ENCODE measurements at places on chromosomes 6 and 20.

- DNase-seq: no peak
Measured at GRCh38 chr20:22563062-22563965, 21.1 kb downstream of the FOXA2 start.

GRCh38 chr20:43444107-43444506 lies 13.6 kb upstream of the SRSF6 start:
- no peak for DNase-seq

DNA sequence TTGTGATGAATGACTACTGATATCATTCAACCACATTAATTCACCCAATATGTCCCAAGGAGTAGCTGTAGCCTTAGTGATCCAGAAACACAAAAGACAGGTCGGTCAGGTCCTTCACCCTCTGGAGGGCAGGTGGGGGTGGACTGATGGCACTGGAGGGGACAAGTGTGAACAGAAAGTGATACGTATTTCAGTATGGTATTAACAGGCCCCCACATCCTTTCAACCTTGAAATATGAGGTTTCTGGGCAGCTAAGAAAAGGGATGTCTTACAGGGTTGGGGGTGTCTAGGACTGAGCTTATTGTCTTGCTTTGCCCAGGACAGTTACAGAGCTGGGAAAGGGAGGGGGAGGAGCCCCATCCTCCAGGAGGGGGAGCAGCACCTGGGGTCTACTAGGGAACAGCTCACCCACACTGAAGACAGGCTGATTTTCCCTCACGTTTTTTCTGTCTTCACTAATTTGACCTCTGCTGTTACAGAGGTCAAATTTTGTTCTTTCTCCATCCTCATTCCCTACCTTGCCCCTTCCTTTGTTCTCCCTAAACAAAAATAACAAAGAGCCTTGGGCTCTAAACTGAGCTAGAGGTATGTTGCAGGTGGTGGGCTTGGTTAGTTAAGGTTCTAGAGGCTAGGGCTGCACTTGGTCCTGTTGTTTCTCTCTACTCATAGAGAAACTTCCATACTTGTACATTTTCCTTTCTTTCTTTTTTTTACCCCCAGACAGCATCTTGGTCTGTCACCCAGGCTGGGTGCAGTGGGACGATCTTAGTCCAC lies 38.0 kb upstream of the EEF1A1 start:
- no peak for DNase-seq

GRCh38 chr6:165774903-165775601 lies 112.0 kb upstream of the PDE10A start:
- DNase-seq: no peak

GRCh38 chr6:84588697-84589080 lies 175.7 kb downstream of the TBX18 start:
- no peak for DNase-seq

DNA sequence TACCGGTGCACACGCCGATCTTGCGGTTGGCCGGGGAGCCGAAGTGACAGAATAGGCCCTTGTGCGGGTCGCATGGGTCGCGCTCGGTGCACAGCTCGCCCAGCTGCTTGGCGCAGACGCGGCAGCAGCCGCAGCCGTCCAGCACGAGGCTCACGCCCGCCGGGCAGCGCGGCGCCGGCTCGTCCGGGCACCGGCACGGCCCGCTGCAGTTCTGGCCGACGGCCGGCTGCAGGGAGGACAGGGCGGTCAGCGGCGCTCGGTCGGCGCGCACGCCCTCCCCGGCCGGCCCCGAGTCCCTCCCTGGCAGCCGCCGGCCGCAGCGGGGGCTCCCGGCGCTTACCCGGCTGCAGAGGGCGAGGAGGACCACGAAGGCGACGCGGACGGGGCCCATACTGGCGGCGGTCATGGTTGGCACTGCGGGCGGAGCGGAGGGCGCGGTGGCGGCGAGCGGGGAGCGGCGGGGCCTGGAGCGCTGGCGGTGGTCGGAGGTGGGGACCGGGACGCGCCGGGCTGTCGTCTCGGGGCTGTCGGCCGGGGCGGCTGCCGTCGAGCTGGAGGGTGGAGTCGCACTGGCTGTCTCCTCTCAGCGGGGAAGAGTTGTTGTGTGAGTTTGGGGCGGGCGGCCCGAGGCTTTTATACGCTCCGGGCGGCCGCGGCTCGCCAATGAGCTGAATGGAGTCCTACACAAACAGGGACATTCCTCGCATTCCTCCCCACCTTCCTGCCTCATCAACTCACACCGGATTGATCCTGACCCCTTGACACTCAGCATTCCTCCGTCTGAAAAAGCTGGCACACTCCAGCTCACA lies at the start of gene CCN2:
TSS of gene CCN2 (minus strand) at position 606 of the 809 bp plus-strand sequence. CDS start at position 406, 200 bp downstream.
- no peak for DNase-seq

GRCh38 chr6:55916188-55916587 lies 40.8 kb upstream of the BMP5 start:
- DNase-seq: no peak

DNA sequence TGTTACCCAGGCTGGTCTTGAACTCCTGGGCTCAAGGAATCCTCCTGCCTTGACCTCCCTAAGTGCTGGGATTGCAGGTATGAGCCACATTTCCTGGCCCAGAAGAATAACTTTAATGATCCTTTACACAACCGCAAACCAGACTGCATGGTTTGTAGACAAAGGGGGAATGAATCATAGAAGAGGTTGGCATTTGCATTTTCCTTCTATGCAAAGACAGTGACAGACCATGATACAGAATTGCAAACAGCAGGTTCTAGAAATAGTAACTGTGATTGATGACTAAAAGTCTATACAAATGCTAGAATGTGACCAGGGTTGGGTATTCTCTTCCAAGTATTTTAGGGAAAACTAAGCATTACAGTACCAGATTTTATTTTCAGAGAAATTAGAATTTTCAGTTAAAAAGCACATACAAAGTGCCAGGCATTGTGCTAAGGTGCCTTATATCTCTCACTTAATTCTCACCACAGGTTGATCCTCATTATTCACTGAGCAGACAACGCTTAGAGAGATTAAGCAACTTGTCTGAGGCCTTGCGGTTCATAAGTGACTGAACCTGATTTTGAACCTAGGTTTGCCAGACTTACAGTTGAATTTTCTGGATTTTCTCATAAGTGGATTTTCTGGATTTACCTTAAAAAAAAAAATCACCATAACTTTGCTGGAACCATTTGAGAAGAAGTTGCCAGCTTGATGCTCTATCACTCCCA lies 146.6 kb downstream of the ZFAND3 start:
- DNase-seq: no peak

DNA sequence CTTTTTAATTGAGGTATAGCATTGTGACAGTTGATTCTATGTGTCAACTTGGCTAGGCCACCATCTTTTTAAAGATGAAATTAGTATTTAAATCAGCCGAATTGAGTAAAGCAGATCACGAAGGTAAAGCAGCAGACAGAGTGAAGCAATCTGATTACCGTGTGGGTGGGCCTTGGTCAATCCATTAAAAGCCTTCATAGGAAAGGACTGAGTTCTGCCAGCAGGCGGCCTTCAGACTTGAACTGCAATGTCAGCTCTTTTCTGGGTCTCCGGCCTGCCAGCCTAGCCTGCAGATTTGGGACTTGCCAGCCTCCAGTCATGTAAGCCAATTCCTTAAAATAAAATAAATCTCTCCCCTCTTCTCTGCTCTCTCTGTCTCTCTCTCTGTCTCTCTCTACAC lies 22.4 kb upstream of the TGM2 start:
- no peak for DNase-seq

- no peak for DNase-seq
Measured at GRCh38 chr6:168041928-168042327, 37.1 kb downstream of the FRMD1 start.

GRCh38 chr6:21468461-21468860 lies 125.1 kb upstream of the SOX4 start:
- no peak for DNase-seq

DNA sequence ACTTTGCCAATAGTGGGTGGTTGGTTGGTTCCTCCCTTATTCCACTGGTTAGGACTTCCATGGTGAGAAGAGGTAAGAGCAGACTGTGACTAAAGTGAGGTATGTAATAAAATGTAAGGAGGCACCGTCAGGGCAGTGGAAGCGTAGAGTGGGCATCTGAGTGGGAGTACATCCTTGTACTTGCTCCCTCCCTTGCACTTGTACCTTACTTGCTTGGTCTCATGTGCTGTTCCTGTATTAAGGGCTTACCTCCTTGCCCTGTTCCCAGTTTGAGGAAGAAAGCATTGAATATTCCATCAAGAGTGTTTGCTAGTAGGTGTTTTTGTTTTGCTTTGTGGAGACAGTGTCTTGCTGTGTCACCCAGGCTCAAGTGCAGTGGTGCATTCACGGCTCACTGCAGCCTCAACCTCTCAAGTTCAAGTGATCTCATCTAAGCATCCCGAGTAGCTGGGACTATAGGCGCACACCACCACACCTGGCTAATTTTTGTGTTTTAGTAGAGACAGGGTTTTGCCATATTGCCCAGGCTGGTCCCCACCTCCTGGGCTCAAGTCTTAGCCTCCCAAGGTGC lies 25.5 kb downstream of the AMD1 start:
- no peak for DNase-seq

GRCh38 chr6:50451826-50452400 lies 261.4 kb upstream of the TFAP2D start:
- no peak for DNase-seq

GRCh38 chr20:50415516-50416268 lies 94.5 kb upstream of the PTPN1 start:
- no peak for DNase-seq

DNA sequence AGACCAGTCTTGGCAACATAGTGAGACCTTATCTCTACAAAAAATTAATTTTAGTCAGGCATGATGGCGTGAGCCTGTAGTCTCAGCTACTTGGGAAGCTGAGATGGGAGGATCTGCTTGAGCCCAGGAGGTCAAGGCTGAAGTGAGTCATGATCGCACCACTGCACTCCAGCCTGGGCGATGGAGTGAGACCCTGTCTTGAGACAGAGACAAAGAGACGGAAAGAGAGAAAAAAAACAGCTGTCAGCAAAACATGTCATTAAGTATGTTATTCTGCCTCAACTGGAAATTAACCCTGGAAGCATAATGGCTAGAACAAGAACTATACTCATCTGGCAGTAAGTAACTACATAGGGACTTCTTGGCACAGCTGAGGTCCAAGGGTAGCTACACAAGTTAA lies 7.2 kb downstream of the MMS22L start:
- no peak for DNase-seq

- DNase-seq: no peak
Measured at GRCh38 chr6:81844686-81845085, 92.2 kb upstream of the TENT5A start.

GRCh38 chr6:116047173-116047933 lies 13.3 kb downstream of the FRK start:
- no peak for DNase-seq

GRCh38 chr20:17961587-17961940 lies 7.0 kb downstream of the SNX5 start:
- no peak for DNase-seq

DNA sequence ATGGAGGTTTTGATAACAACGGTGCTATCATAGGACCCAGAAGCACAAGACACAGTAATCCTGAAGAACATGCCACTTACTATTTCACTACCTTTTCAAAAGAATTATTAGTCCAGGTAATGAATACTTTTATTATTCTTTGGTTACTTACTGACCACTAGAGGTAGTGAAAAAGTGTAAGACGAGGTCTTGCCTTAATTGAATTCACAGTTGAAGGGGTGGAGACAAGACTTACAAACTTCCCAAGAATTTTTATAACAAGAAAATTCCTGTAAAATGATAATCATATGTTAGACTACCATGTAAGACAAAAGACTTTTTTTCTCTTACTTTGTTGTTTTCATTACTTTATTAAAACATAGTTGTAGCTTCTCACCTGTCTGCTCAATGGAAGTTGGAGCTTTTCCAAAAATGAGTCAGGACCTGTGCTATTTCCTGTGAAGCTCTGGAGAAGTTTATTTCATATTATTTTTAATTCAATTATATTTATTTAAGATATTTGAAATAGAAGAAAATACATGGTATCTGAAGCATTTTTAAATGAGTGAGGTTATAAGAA lies 52.4 kb downstream of the DOP1A start:
- no peak for DNase-seq

GRCh38 chr6:25583099-25583498 lies 68.9 kb upstream of the SCGN start:
- no peak for DNase-seq

- DNase-seq: no peak
Measured at GRCh38 chr6:104123227-104123626, 736.5 kb downstream of the HACE1 start.

- DNase-seq: no peak
Measured at GRCh38 chr20:10674684-10675449, 1.1 kb upstream of the JAG1 start.

DNA sequence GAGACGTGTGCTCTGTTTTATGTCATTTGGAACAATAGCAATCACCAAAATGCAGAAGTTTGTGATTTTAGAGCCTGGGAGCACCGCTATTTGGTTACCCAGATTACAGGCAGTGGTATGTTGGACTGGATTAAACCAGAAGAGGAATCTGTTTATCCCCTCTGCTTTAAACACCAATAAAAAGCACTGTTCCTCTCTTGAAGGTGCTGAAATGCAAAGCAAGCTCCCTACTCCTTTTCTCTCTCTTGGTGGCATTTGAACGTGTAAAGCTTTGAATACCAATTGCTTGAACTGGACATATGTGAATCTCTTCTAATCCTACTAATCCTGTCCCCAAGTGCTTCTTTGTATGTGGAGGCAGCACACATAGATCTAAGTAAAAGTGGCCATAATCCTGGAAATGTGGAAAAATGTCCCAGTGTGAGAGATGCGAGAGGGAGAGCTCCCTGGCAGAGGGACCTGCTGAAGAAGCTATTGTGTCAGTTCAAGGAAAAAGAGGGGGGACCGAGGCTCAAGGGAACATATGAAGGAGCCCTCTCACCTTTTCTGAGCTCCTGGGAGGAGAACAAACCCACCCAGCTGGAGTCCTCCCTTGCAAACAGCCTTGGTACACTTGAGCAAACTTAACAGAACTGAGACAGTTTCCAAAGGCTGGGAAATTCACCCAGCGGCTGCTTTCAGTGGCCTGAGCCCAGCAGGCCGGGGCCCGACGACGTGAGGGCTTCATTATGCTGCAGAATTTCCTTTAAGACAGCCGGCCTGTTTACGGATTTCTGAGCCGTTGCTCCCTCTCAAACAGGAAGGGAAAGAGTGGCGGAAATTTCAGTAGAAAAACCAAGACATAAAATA lies 18.8 kb upstream of the OLIG3 start:
- no peak for DNase-seq

All from T-cell (primary cell).